NCI-H1930 (cell line): ENCODE measurements at places on chromosomes 3 and 15.

- no peak for DNase-seq
Measured at GRCh38 chr15:51879555-51879954, 50.1 kb downstream of the TMOD3 start.

GRCh38 chr3:134956395-134956794 is 161.3 kb downstream of the EPHB1 start:
- no peak for DNase-seq

- no peak for DNase-seq
Measured at GRCh38 chr3:43606284-43606683, 15.5 kb downstream of the ANO10 start.

GRCh38 chr3:172466553-172467130 is 18.4 kb upstream of the GHSR start:
- DNase-seq = no peak

DNA sequence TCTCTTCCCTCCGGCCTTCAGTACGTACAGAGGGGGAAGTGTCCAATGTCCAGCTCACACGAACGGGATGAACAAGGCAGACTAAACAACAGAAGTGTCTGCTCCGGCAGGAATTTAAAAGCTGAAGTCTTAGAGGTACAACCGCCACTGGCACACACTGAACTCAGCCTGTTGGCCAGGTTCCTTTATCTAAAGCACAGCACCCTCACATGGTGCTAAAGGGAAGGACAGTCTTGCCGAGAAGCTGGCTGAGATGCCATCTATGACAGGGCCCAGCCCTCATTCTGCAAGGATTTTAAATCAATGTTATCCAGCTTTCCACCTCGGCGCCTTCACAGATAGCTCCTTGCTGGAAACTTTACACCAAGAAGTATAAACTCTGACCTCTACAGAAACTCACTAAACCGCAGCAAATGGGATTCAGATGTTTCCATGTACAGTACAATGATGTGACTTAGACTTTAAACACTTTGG is 2.8 kb downstream of the ADAMTS17 start:
- no peak for DNase-seq

GRCh38 chr3:99875581-99875928 is 57.9 kb downstream of the CMSS1 start:
- DNase-seq = no peak

GRCh38 chr15:77838595-77838994 is 205.9 kb upstream of the LINGO1 start:
- DNase-seq = no peak

GRCh38 chr3:75224412-75224811 is 439.7 kb upstream of the FRG2C start:
- DNase-seq = no peak

GRCh38 chr3:149579838-149580542 is 77.8 kb downstream of the WWTR1 start:
- DNase-seq = no peak

DNA sequence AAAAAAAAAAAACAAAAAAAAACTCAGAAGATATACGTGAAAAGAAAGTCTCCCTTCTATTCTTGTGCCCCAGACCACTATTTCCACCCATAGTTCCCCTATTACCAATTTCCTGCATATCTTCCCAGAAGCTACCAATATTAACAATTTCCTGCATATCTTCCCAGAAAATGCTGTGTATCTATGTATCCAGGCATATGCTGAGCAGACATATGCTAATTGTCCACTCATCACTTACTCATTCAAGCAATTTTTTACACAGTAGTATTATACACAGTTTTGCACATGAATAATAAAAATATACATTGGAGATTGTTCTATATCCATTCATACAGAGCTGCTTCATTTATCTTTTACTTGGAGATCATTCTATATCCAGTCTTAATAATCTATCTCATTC is 12.6 kb upstream of the SLMAP start:
- no peak for DNase-seq

DNA sequence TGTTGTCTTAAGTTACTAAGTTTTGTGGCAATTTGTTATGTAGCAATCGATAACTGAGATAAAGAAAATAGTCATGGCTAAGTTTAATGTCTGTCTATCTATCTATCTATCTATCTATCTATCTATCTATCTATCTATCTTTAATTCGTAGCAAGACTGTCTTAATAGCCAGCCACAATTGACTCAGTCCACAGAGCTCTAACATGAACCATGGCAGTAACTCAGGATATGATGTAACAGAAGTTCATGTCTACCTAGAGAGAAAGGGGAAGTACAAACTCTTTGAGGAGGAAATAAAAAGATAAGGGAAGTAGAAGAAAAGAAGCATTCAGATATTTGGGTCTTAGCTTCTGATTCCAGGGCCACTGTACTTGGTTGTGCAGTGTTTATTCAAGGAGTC is 61.5 kb upstream of the FNDC3B start:
- DNase-seq = no peak

- no peak for DNase-seq
Measured at GRCh38 chr3:16072420-16073110, 101.9 kb upstream of the GALNT15 start.

DNA sequence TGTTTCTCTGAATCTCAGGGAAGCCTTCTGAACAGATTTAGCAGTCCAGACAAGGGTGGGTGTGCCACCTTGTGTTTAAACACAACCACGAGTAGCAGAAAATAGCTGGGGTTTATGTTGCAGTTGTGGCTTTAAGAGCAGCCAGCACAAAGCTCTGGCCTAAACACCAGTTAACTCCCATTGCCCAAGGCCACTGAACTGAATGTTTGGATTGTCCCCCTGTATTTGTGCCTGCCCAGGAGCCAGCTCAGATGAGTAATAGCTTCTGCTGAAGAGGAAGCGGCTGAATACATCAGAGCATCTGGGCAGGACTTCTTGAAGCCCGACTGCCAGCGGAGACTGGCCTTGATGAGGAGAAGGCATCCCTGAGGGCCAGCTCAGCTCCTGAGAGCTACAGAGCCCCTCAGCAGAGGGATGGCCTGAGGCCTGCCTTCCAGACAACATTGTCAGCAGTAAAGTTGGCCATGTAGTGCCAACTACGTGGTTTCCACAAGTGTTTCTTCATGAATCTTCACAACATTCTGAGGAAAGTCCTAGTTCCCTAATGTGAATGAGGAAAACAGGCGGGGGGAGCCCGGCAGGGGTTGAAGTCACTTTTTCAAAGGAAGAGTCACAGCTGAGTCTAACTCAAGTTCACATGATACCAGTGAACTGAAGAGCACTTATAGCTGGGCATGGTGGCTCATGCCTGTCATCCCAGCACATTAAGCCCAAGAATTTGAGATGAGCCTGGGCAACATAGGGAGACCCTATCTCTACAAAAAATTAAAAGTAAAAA is 65.8 kb upstream of the ZBTB38 start:
- DNase-seq = no peak

DNA sequence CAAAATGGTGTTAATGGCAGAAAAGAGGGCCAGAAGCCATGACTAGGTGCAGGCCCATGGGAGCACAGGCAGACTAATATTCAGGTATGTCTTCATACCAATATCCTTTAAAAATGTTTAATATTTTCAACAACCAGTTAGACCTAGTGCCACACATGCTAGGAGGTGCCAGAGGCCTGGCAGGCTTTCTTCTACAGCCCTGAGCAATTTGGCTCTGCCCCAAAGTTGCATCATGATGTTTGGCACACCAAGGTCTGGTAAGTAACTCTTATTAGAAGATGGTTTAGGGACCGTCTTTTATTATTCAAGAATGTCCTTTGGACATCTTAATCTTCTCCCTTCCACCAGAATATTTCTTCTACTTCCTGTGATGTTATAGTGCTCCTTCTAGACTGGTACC is 34.8 kb downstream of the MITF start:
- DNase-seq = no peak

GRCh38 chr15:29749365-29750086 is 72.7 kb downstream of the TJP1 start:
- DNase-seq = no peak

GRCh38 chr15:68704496-68705021 is 116.1 kb downstream of the ANP32A start:
- no peak for DNase-seq

DNA sequence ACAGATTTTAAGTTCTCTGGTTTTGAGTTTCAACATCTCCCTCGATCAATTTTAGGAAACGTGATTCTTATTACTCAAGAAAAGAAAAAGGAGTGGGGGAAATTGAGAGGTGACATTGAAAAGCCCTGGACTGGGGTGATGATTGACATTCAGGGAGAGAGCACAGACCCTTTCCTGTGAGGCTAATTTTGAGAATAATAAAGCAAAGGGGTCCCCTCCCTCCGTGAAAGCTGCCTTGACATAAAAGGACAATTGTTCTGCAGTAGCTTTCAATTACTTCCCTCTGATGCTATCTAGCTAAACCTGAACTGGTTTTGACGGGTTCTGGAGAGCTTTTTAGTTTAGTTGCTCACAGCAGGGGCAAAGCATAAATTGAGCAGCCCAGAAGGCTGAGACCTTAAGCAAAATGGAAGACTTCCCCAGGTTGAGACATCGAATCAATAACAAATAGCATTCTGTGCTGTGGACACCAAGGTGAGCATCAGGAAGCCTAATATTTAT is 14.4 kb upstream of the CMTM8 start:
- DNase-seq = no peak

DNA sequence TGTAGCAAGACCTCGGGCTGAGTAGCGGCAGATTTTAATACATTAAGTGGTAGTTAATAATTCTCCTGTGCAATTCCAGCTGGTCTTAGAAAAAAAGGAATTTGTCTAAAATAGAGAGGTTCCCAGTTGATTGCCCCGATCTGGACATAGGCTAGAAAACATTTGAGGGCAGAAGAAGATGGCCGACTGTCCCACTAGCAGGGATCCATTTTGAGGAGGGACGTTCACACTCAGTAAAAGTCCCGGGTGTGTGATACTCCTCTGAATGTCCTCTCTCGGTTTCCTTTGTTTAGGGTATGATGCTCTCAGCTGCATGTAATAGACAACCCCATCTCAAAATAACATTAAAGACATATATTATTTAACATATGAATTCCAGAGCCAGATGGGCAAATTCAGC is 77.9 kb upstream of the OXTR start:
- DNase-seq = no peak

GRCh38 chr3:52865994-52866393 is 31.2 kb upstream of the MUSTN1 start:
- no peak for DNase-seq

GRCh38 chr3:60325610-60326170 is 925.6 kb downstream of the FHIT start:
- DNase-seq = no peak

DNA sequence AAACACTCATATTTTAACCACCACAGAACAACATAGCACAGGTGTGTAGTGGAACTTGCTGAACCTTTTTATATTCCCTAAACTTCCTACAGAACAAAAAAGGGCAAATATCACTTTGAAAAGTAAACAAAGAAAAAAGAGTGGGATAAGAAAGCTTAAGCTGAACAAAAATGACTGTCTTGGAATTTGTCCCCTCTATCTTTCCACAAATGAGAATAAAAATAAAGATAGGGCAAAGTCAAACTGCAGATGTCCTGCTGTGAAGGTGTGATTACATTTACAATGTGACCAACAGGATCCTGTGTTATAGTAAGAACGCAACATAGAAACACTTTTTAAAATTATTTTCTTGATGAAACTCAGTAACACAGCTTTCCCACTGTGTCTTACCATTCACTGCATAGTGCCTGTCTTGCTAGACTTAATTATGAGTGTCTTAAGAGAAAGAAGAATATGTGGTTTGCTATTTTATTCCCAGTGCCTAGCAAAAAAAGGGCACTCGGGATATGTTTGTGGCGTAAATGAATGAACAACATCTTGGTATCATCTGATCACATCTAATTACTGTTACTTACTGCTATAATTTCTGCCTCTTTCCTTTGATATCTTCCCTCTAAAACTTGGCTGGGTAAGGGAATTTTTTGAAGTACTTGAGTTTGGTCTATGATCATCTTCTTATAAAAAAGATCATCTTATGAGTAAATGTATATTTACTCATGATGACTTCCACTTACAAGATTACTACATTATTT is 67.5 kb downstream of the DENND4A start:
- DNase-seq = no peak

DNA sequence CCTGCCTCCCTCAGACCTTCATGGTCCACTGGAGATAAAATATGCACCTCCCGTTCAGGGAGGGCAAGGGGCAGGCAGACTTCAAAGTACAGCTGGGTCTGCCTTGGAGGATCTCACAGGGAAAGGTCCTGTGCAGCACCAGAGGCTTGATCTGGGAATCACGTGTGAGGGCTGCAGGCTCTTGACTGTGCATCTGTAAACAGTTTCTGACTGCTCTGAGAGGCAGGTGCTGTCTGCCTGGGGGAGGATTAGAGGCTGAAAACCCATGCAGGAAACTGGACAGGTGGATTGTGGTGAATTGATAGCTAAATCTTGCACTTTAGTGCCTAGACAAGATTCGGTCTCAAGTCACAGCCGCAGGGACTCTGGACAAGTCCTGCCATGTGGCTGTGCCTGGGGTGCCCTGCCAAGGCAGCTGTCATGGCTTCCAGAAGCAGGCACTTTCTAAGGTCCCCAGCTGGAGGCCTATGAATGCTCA is 239.3 kb downstream of the EPHB1 start:
- no peak for DNase-seq

DNA sequence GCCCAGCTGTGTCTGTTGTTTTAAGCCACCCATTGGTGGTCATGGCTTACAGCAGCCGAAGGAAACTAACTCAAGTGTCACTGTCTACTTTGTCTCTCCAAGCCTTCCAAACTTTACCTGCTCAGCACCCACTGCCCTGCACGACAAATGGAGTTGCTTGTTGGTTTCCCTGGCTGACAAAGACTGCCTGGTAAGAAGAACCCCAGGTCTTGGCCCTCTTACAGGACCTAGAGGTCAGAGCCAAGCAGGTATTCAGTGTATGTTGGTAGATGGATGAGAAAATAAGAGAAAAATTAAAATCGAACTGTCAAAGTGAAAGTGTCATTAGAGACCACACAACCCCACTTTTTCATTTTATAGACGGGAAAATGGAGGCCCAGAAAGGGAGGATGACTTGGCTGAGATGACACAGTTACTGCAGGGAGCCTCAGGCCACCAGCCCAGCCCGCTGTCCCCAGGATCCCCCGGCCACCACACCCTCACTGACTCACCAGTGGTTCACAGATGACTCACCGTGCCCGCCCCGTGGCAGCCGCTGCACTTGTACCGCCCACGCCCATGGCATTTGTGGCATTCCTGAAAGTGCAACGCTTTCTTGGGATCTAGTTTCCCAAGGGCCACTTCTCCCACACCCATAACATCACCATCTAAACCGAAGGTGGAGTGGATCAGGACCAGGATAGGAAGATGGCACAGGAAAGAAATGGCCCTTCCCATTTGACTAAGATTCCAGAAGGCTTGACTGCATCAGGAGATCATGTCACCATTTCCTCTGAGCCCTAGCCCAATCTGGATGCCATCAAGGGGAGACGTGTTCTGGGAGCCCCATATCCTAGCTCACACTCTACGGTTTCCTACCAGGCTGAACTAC is 15.2 kb downstream of the SSUH2 start:
- DNase-seq = no peak

DNA sequence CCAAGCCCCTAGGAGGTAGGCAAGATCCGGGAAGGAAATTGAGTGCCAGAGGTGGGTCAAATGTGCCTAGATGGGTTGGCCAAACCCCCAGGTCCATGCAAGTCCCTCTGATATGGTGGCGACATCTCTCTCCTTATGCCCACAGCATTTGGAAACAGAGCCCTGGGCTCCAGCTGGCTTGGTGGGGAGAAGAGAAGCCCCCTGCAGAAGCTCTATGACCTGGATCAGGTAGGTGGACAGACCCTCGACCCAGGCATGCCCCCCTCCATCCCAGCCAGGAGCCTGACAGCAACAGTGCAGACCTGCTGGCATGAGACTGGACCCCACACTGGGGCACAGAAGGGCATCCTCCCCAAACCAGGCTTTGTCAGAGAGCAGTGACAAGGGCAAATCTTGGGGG is 12.2 kb downstream of the CHST13 start:
- no peak for DNase-seq
